NCI-H1417 treated with DMSO at 0.1 percent for 48 hours (cell line): ENCODE measurements at places on chromosomes 7 and 10.
A peak's percentile ranks its signal among the peaks of the same experiment; 100 is the strongest.

GRCh38 chr10:117472872-117473271 is 69.7 kb upstream of the EMX2 start:
- no peak for DNase-seq

DNA sequence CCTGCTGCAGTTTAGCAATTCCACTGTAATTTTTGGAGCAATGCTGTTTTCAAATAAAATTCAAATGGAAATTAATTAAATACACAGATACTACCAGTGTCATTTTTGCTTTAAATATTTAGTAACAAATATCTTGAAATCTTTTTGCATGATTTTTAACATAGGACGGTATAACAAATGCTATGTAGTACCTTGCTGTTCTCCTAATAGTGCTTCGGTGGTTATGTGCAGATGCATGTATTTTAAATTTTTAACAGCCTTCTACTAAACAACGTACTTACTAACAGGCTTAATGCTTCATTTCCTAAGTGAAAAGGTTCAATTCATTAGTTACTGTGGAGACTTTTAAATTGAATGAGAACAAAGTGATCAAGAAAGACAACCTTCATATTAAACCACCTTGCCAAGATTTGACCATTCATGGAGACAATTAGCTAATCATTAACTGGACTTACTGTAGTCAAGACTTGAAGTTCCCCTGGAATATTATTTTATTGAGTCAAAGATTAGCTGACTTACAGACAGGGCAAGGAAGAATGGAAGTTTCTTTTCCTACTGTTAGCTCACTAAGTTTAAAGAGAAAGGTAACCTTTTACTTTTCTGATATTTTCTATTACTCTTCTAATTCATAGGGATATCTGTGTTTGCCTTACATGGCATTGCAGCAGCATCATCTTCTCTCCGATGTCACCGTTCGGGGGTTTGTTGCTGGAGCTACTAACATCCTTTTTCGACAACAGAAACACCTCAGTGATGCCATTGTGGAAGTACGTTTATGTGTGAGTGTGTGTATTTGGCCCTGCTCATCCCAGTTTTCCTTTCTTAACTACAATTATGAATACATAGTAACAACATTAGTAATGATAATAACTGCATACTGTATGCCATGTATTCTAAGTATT is 74.3 kb downstream of the AVL9 start:
- no peak for DNase-seq

DNA sequence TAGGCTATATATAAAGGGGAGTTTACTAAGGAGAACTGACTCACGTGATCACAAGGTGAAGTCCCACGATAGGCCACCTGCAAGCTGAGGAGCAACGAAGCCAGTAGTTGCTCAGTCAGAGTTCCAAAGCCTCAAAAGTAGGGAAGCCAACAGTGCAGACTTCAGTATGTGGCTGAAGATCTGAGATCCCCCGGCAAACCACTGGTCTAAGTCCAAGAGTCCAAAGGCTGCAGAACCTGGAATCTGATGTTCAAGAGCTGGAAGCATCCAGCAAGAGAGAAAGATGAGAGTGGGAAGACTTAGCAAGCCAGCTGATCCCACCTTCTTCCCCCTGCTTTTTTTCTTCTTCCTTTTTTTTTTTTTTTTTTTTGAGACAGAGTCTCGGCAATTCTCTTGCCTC is 27.0 kb upstream of the GSDME start:
- DNase-seq, result no peak

- DNase-seq, result no peak
Observed at GRCh38 chr7:106064771-106065574, 47.1 kb downstream of the SYPL1 start.

- no peak for DNase-seq
Observed at GRCh38 chr7:906776-907157, 30.4 kb downstream of the GET4 start.

DNA sequence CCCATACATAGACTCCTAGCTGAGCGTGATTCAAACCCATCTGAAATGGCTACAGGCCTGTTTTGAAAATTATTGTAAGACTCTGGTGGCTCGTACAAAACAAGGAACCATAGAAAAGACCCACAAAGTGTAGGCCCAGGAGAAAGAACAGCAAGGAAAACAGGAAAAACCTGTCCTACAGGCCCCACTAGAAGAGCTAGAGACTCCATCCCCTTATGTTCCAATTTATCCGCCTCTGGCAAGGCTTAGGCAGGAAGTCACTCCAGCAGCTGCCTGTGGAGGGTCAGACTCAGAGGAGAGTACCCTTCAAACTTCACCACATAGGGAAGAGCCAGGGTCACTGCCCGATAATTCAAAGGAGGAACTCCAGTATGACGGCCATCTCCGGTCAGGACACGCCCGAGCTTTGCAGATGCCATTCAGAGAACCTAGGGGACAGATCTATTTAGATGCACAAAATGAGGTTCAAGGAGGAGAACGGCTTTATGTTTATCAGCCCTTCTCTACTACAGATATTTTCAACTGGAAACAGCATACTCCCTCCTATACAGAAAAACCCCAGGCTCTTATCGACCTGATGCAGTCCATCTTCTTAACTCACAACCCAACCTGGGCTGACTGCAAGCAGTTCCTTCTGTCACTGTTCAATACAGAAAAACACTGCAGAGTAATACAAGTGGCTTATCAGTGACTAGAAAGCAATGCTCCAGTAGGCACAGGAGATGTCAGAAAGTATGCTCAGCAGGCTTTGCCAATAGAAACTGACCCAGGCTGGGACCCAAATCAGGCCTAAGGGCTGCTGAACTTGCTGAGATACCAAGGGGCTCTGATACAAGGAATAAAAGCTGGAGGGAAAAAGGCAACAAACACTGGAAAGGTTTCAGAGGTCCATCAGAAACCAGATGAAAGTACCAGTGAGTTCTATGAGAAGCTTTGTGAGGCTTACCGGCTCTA is 8.6 kb upstream of the ZNF33B start:
- DNase-seq, result no peak

GRCh38 chr7:50709151-50709550 is 73.5 kb downstream of the GRB10 start:
- DNase-seq, result no peak

GRCh38 chr10:47406870-47407691 is 23.0 kb upstream of the ZNF488 start:
- DNase-seq, result no peak

GRCh38 chr7:35253710-35254495 is at the start of gene TBX20:
TBX20 (minus strand) TSS chr7:35254100; CDS start chr7:35253620, 480 bp downstream.
- DNase-seq, result peak; percentile 14

- no peak for DNase-seq
Observed at GRCh38 chr10:31962826-31963588, 34.4 kb upstream of the ARHGAP12 start.

DNA sequence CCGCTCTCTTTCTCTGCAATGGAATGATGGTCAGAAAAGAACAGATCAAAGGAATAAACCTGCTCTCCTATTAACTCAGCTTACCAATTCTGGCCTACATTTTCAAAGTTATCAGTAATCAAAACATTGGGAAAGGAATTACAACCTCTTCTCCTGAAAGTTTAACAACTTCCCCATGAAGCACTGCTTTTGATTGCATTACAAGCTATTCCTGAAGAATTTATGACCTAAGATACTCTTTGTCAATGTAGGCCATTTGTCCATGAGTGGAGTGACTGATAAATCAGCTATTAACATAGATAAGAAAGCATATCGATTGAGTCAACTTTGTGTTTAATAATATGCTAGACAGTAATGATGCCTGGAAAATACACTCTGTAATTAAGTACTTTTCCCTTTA is 271.7 kb upstream of the C7orf33 start:
- no peak for DNase-seq

GRCh38 chr10:69311309-69311708 is 33.0 kb downstream of the HK1 start:
- DNase-seq, result no peak

- no peak for DNase-seq
Observed at GRCh38 chr7:37092548-37092947, 356.1 kb downstream of the ELMO1 start.

DNA sequence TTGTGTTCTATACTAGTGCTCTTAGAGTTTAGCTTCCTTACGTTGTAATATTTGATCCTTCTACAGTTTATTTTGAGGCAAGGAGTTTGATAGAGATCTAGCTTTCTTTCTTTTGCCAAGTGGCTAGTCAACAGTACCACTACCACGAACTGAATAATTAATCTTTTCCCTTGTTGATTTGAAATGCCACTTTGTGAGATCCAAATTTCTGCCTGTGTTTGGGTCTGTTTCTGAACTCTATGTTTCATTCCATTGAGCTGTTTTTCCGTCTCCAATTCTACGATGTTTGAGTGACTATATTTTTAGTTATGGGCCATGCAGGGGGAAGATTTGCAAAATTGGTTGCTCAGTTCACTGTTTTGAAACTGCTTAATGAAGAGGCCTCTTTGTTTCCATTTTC is 134.7 kb downstream of the KIAA1217 start:
- DNase-seq, result no peak

DNA sequence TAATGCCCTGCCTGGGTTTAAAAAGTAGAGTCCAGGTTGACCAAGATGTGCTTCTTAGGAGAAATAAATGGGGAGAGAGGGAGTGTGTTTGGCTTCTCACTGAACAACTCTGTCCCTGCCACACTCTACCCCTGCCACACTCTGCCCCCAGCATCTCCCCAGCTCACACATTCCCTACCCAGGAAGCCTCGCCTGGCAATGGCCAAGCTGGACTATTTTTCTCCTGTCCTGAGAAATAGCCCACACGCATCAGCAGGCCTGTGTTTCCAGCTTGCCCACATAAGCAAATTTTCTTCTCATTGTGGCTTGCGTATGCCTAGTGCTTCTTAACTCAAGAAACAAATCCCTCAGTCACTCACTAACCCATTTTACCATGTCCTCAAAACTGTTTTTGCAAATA is 1.8 kb downstream of the LRRC18 start:
- no peak for DNase-seq

DNA sequence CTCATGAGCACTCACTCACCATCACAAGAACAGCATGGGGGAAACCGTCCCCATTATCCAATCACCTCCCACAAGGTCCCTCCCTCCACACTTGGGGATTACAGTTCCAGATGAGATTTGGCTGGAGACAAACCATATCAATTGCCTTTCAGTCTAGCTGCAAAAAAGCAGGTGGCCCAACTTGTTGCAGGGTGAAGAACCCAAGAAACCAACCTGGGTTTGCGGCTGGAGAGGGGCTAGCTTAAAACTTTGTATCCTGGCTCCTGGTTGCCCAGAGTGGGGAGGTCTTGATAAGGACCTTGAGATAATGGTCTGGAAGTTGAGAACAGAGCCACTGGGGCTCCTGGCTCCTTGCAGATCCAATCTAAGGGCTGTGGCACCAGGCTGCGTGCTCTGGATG is 122.8 kb upstream of the PCBD1 start:
- no peak for DNase-seq

- no peak for DNase-seq
Observed at GRCh38 chr7:83796760-83797159, 147.8 kb upstream of the SEMA3E start.

DNA sequence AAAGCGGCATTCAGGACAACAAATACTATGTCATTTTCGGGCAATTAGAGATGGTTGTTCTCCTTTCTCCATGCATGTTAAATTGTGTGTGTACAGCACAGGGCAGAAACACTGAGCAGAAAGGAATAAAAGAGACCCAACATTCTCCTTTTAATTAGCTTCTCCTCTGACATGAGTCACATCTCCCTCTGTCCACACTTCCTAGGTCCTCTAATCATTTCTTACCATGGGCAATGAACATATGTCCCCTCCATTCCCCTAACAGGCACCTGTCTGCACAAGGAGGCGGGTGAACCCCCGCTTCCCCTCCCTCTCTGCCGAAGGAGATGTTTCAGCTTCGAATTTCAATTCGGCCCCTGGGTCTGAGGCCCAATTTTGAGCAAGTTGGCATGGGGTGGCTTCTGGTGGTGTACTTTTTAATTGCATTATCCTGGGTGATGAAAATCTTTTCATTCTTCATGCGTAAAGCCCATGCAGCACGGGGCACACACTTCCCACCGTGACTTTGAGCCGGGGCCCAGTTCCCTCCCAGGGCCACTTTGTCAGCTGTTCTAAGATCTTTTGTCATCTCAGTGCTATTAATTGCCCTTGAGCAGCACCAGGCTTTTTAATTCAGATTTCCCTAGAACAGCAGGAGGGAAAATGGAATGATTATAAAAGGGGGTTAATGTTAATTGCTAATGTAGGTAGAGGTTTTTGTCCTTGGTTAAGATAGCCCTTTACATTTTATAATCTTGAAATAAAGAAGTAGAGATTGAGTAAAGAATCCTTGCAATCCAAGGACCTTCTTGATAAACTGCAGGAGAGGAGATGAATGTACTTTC is 219.5 kb upstream of the NRP1 start:
- DNase-seq, result no peak
